ENCODE measurements at places on chromosomes 6 and 20.
A peak's percentile ranks its signal among the peaks of the same experiment; 100 is the strongest.

DNA sequence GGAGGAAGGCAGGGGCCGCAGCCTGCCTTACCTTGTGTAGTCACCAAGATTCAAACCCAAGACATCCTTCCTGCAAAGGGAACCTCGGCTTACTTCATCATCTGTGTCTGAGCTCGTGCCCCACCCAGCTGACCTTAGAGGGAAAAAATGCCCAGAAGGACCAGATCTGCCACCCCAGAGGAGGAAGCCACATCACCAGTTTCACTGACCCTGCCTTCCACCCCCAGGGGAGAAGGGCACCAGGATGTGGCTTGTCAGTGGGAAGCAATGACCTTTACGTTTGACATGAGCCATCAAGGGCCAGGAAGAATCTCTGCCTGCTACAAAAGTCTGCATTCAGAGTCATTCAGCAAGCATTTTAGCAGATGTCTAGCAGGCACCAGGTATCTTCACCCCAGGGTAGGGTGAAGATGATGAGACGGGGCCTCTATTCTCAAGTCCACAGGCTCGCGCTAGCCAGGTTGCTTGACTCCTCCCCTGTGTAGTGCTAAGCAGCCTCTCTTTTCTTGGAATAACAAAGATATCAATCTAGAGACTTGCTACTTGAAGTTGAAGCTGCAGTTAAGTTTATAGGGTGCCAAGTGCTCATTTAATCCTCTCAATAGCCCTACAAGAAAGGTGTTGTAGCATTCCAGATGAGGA is 28.1 kb downstream of the HM13 start:
- DNase-seq: no peak

DNA sequence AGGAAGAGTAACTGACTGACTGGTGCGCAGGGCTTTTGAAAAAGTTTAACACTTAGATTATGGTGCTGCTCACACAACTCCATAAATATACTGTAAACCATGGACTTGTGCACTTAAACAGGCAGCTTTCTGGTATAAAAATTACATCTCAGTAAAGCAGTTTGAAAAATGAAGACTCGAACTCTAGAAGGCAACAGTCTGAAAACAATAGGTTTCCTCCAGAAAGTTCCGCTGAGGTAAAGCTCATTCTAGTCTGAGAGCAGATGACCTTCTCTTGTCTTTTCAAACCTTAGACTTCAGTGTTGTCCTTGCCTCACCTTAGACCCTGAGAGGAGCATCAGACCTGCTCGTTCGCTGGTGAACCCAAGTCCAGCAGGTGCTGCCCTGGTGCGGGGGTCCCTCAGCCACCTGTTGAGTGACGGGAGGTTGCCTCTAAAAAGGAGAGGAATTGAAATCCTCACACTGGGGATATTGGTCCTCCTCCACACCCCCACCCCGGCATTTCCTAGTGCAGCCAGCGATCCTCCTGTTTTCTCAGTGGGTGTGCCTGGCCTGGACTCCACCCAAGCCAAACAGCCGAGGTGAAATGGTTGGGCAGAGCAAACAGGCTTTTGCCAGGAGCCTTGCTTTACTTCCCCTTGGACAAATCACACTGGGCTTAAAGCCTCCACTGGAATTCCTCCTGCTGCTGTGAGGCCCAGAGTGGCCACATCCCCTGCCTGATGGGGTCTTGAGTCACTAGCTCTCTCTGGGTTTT is 14.7 kb upstream of the PYGB start:
- DNase-seq: no peak

DNA sequence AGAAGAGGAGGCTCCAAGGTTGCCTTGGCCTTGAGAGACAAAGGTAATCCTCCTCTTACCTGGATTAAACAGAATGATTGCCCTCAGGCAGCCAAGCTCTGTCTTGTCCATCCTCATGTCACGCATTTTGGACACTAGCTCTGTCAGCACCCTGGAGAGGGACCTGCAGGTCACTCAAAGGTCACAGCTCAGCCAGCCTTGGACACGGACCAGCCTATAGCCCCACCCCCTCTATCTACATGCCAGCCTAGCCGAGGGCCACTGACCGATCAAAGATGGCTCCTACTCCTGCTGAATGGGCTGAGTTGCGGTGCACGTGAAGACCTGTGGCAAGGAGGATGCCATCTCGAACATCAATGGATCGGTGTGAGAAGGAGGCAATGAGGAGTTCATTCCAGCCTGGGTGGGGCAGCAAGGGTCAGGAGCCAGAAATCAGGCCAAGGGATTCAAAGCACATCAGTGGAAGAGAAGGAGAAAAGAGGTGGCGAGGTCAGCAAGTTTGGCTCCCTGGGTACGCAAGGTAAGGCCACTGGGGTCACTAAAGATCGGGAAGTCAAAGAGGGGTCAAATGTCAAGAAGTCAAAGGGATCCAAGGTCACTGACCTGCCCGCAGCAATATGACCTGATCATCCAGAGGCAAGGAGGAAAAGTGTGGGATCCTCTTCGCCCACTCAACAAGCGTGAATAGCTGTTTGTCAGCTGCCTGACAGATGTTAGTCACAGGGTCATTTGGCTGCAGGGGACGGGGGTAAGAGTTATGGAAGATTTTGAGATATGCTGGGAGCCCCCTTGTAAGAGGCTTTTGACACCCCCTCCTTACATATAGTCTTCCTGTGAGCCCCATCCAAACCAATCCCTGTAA is 3.3 kb upstream of the COL11A2 start:
- DNase-seq: no peak

- DNase-seq: no peak
These were observed 235.2 kb downstream of the LRFN2 start for GRCh38 chr6:40352006-40352405.

- no peak for DNase-seq
These were observed 440.2 kb downstream of the TBC1D32 start for GRCh38 chr6:120894077-120894476.

- no peak for DNase-seq
These were observed 610.6 kb downstream of the PRKN start for GRCh38 chr6:162116902-162117525.

DNA sequence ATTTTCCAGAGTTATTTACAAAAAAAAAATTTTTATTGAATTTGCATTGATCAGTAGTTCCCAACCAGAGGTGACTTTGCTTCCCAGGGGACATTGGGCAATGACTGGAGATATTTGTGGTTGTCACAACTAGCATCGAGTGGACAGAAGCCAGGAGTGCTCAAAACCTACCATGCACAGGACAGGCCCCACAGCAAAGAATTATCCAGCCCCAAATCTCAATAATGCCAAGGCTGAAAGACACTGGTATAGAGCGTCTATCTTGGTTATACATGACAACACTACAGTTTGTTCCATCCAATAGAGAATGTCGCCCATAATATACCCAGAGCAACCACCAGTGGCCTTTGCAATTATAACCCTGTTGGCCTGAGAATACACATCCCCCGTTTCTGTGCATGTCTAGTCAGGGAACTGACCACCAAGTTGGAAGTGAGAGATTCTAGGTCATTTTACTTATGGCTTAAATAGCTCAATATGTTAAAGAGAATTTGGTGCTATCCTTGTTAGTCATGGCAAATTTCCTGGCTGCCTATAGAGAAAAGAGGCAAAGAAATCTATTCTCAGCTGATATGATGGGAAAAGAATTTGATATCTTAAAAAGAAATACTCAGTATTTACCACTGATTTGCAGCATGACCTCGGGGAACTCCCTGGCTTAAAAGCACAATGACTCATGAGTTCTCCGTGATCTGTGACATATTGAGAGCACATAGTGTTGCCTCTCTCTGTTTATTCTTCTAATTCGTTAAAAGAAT is 76.0 kb upstream of the ADTRP start:
- no peak for DNase-seq

- no peak for DNase-seq
These were observed 152.3 kb upstream of the CDH4 start for GRCh38 chr20:61099806-61100205.

- no peak for DNase-seq
These were observed 183.2 kb upstream of the KCNG1 start for GRCh38 chr20:51206032-51206662.

GRCh38 chr6:39897698-39898097 is 36.6 kb downstream of the MOCS1 start:
- no peak for DNase-seq

- no peak for DNase-seq
These were observed 57.3 kb upstream of the EDN1 start for GRCh38 chr6:12232821-12233220.

- DNase-seq: no peak
These were observed 507.9 kb downstream of the EYS start for GRCh38 chr6:65199121-65199520.

- no peak for DNase-seq
These were observed 138.4 kb downstream of the KCNQ5 start for GRCh38 chr6:72760114-72760793.

DNA sequence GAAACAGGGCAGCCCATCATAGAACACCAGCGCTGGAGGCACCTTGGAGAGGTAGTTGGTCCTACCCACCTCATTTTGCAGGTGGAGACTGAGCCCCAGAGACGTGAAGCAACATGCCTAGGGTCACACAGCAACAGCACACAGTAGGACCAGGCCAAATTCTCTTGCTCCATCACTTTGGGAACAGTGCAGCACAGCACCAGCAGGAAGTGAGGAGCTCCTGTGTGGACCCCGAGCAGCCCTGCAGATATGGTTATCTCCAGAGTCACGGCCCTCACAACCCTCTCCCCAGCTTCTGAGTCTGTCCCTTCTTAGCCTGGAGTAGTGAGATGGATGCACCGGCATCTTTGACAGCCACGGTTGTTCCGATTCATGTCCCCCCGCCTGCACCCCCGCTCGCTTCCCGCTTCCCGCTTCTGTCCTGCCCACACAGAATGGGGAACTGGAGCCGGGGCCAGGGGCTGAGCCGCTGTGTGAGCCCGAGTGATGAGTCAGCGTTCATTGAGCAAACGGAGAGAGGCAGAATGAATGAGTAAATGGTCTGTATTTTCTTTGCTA is 72.6 kb upstream of the DUSP22 start:
- DNase-seq: no peak

GRCh38 chr6:140857739-140858380 is 1274.9 kb upstream of the GJE1 start:
- no peak for DNase-seq

DNA sequence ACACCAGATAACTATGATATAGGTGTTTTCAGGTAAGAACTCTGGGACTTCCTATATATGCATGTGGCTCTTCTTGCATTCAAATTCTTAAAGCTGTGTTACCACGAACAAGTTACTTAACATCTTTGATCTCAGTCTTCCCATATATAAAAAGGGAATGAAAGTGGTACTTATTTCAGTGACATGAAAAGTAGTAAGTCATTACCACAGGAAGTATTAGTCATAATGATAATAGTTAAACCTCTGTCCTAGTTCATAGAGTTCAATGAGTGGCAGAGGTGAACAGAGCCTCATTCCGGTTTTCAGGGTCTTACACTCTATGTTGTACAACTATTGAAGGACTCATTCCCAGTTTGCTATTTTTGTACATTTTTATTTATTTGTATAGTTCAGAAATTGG is 237.0 kb downstream of the NKAIN2 start:
- no peak for DNase-seq

- no peak for DNase-seq
These were observed 400.0 kb upstream of the CDH4 start for GRCh38 chr20:60851826-60852704.

- DNase-seq: no peak
These were observed 80.9 kb upstream of the AFDN start for GRCh38 chr6:167745670-167746389.

DNA sequence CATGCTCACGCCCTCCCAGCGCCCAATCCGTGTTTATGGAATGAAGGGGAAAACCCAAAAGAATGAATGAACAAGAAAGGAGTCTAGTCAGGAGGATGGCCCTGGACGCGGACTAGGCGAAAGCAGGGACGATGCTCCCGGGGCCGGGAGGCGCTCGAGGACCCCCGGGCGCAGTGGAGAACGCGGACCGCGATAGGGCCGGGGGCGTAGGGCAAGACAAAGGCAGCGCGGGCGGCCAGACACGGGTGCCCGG is 758 bp downstream of the GCLC start:
- DNase-seq: no peak

DNA sequence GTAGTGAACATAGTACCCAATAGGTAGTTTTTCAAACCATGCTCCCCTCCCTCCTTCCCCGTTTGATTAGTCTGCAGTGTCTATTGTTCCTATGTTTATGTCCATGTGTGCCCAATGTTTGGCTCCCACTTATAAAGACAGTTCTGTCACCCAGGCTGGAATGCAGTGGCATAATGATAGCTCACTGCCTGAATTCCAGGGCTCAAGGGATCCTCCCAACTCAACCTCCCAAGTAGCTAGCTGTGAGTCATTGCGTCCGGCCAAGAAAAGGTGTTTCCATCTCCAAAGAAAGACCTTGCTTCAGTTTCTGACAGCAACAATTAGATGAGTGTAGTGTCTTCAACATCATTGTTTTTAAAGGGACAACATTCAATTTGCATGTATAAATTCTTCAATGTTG is 131.1 kb upstream of the CEP162 start:
- DNase-seq: no peak

DNA sequence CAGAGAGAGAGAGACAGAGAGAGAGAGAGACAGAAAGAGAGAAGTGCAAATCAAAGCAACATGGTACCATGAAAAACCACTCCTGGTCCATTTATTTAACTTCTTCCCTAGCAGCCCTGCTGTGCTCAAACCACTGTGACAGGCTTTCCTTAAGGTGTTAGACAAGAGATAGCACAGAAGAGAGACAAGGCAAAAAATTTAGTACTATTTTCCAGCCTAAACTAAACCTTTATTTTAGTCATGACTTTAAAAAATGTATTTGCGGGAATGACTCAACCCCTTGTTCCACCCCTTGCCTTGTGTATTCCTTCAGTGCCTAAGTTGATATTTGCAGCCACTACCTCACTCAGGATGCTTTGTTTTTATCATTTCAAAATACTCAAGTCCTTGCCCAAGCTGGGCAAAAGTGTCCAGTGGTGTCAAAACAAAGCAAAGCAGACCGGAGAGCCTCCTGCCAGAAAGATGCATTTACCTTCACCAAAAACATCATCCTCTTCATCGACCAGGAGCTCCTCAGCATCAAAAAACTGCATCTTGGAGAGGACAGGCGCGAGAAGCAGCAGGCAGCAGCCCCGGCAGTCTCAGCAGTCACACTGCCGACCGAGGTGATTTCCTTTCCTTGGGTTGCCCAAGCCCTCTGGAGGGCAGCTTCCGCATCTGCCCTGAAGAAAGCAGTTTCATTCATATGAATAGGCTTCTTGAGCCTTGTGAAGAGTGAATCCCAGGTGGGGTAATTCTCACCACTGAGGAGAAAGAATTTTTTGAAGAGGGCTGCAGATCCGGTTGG is at the start of gene RIPOR2:
Gene RIPOR2 (minus strand): TSS at position 595 of the 787 bp plus-strand sequence. CDS start 62 bp downstream, at position 533.
- peak; percentile 53 for DNase-seq

- DNase-seq: no peak
These were observed 242.5 kb downstream of the ERMARD start for GRCh38 chr6:169993861-169994481.

DNA sequence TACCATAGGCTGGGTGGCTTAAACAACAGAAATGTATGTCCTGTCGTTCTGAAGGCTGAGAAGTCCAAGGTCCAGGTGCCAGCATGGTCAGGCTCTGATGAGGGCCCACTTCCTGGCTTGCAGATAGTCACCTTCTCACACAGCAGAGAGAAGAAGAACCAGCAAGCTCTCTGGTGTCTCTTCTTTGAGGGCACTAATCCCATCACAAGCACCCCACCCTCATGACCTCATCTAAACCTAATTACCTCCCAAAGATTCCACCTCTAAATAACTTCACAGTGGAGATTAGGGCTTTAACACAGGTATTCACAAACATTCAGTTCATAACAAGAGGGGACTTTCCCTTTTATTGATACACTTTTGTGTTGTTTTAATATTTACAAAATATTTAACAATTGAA is 61.1 kb downstream of the RIN2 start:
- DNase-seq: no peak

- no peak for DNase-seq
These were observed 39.8 kb upstream of the HIVEP1 start for GRCh38 chr6:11972270-11972669.

GRCh38 chr20:15622368-15622767 is 950.9 kb downstream of the KIF16B start:
- DNase-seq: no peak

GRCh38 chr6:99236010-99236409 is 113.5 kb downstream of the FAXC start:
- DNase-seq: no peak

All from activated CD8-positive, alpha-beta memory T cell treated with anti-CD3 and anti-CD28 coated beads for 4 hours (primary cell).